ENCODE measurements at places on chromosomes 5 and 9.

DNA sequence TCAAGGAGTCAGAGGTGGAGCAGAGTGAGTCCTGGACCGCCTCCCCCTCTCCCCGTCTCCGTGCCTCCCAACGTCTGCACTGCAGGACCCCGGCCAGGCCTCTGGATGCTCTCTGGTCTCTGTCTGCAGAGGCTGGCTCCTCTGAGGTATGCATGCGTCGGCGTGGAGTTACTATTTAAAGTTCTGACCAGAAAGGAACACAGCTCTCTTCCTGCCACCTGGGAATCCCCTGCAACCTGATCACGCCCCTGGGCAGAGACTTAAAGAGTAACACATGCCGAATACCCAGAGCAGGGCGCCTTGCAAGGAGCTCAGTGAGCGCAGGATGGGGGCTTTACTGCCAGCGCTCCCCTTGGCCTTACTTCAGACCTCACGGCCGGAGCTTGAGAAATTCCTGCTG lies 16.0 kb downstream of the ANXA6 start:
- DNase-seq: peak; percentile 70

GRCh38 chr5:164581889-164582288 lies 1076.5 kb downstream of the MAT2B start:
- DNase-seq: no peak

- no peak for DNase-seq
Observed at GRCh38 chr5:19104948-19105347, 883.1 kb downstream of the CDH18 start.

DNA sequence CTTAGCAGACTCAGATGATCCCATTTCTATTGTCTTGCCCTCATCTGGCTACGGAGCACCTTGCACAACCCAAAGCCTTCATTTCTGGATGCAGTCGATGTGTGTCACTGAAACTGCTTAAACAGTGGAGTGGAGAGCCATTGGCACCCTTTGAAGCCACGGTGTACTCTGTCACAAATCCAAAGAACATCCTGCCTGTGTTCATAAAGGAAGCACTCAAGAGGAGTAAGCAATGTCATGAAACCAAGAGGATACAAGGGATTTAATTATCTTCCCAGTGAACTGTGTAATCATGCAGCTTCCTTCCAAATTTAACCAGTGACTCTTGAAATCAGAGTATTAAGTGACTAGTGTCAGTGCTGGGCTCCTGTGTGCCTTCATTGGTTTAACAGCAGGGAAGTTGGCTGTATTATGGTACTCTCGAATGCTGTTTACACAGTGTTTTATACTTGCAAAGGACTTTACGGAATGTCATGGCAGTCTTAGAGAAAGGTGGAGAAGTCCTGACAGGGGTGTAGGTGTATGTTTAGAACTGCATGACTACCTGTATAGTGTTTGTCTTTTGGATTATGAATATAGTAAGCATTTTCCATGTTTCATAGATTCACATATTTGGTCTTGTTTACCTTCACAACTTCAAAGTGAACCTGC lies 41.9 kb downstream of the CD180 start:
- DNase-seq: no peak

- DNase-seq: no peak
Observed at GRCh38 chr5:98111686-98112085, 661.8 kb upstream of the RGMB start.

GRCh38 chr5:57887851-57888621 lies 405.4 kb upstream of the ACTBL2 start:
- DNase-seq: no peak

DNA sequence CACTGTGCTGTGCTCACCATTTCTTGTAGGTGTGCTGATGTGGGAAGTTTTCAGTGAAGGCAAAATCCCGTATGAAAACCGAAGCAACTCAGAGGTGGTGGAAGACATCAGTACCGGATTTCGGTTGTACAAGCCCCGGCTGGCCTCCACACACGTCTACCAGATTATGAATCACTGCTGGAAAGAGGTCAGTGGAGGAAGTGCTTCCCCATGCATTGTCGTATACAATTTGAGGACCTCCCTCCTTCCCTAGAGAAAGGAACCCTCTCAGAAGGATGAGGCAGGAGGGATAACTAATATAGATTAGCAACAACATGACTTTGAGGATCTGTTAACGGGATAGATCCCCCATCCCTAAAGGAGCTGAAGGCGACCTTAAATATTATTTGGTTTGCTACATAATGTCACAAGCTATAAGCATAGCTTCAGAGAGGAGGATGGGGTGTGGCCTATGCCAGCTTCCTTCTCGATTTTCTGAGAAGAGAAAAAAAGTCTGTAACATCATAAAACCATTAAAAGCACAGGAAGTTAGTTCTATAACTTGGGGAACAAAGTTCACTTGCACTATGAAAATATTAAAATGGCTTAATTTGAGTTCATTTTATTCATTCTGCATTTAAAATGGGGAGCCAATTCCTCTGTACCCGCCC lies 17.0 kb upstream of the CYFIP2 start:
- peak; percentile 75 for DNase-seq

- DNase-seq: no peak
Observed at GRCh38 chr9:89743216-89743572, 138.4 kb downstream of the GADD45G start.

GRCh38 chr5:173069671-173070070 lies 13.5 kb downstream of the CREBRF start:
- DNase-seq: no peak

DNA sequence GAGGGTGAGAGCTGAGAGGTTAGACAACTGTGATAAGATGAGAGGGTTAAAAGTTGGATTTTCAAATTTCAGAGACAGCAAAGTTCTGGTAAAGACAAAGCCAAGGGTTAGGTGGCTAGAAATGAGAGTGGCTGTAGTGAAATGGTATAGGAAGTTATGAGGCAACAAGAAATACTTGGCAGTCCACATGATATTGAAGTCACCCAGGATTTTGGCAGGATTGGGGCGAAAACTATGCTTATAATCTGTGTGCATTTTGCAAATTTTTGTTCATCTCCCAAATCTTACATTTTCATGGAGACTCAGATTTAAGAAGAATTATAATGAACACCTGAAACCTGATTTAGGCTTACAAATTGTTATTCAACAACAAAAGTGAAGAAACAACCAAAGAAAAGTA lies 35.6 kb downstream of the C9 start:
- DNase-seq: no peak

DNA sequence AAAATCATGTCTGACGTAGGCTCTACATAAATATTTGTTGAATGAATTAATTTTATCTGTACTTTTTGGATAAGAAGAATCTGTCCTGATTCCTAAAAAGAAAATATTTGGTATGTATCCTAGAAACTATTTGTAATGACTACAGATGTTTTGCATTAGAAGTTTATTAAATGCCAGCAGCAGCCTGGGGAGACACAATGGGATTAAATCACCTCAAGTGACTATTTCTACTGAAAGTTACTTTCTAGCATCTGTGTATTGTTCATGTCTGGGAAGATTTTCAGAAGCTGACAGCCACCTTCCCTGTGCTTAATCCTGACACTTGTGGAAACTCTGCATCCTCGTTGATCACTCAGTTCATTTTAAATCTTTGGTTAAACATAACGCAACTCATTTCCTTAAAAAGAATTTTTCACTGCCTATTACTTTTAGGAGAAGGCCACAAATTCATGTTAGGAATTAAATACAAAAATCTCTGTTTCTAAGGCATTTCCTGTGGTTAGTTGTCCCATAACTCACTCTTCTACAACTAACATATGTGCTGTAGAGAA lies 209.3 kb upstream of the PPP1R2B start:
- no peak for DNase-seq

DNA sequence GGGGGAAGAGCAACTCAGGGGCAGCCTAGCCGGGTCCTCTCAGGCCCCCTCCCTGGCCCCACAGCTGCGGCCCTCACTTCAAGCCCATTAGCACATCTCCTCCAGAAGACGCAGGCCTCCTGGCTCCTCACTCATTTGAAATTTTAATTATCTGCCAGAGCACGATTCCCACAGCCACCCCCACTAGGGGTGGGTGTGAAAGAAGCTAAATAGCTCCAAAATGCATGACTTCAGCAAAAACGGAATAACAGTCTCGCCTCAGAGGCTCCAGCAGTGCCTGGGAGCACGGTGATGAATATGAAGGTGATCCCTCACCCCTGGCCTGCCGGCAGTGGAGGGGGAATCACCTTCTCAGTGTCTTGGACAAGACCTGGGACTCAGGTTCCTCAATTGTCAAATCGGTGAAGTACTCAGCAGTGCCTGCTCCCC lies 61.1 kb upstream of the HRH2 start:
- no peak for DNase-seq

- no peak for DNase-seq
Observed at GRCh38 chr9:18317896-18318295, 156.1 kb upstream of the ADAMTSL1 start.

DNA sequence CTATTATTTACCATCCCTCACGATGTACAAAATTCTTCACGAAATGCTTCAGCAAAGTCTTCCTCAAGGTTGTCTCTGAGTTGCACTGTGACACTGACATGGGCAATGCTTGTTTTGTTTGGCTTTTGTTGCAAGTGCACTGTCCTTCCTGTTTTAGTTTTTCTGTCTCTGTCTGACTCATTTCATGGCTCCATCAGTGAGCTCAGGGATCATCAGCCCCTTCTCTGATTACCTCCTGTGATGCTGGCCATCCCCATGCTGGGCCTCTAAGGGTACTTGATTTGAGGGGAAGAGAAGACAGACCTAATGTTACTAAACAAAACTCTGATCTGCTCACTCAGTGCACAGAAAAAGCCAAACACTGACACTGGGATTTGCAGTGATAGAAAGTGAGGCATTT lies 37.6 kb upstream of the STX17 start:
- no peak for DNase-seq

DNA sequence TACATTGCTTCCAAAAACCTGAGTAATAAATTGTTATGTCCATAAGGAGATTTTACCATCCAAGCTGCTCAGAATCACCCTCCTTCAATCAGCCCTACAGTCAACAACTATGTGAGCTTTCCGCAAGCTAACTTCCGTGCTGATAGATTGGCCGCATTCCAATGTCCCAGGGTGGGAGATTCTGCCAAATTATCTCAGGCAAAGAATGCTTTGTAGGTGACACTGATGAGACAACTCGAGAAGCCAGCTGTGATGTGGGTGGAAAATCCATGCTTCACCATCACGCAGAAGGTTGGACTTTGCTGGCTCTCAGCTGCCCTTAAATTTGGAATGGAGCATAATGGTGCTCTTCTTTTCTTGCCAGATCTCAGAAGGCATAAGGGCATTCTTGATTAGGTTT lies 44.9 kb upstream of the HCN1 start:
- DNase-seq: no peak

- DNase-seq: no peak
Observed at GRCh38 chr5:156326718-156327259, at the start of gene SGCD. TSS of gene SGCD (plus strand) at chr5:156327164.

DNA sequence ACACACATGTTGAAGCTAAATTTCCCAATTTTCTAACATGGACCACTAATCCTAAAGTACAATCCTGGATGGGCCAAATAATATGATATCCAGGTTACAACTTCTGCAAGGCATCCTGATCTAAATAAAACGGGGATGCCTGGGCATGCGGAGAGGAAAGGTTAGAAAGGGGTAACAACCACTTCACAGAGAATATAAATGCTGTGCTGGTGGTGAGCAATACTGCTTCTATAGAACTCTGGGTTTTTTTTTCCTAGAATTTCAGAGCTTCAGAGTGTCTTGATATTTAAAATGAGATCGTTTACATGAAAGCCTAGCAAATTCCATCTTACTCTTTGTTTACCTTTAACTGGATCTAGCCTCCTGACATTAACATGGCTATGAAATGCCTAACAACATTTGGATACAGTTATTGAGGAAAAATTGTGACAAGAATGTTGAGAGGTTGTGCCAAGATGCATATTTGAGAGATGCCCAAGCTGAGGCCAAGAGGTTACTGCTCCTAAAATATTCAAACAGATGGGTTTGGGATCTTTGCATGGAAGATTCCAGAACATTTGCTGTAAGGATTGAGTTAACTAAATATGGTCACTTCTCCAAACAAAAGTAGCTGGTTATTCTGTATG lies 22.4 kb downstream of the TNFAIP8 start:
- no peak for DNase-seq

GRCh38 chr5:97119007-97119390 lies 23.4 kb downstream of the LIX1 start:
- DNase-seq: no peak

DNA sequence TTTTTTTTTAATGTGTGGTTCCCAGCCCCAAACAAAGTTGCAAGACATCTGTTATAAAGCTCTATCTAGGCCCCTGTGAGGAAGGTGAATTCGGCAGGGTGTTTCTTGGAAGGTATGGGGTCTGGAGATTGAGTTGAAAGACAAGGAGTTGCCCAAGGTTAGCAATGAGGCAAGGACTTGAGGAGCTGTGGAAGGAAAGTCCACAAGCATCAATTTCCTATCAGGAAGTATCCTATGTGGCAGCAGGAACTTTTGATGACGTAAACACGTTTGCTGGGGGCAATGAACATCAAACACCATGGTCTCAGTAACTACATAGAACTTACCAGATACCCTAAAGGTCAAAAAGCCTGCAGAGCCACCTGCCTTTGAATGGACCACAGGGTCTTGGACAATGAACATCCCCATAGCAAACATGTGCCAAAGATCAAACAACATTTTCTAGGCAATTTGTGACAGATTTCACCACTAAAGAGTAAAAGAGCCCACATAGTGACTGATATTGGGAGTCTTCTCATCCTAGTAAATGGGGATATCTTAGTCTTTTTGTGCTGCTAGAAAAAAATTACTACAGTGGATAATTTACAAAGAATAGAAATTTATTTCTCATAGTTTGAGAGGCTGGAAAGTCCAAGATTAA lies 145.1 kb downstream of the GCNT1 start:
- DNase-seq: no peak

DNA sequence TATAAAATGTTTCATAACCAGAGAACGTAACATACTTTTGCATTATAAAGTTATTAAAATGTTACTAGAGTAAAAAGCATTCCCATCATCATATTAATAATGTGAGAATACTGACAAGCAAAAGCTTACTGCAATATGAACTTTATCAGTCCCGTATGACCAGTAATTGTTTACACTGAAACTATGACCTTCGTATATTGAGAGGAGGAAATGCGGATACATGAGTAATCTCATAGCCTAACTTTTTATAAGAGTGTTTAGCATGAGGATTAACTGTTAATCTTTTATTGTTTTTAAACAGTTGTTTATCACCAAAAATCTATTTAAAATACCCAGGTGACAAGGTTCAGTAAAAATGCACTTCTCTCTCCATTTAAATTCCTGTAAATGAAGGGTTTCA lies 272.4 kb downstream of the SLF1 start:
- no peak for DNase-seq

DNA sequence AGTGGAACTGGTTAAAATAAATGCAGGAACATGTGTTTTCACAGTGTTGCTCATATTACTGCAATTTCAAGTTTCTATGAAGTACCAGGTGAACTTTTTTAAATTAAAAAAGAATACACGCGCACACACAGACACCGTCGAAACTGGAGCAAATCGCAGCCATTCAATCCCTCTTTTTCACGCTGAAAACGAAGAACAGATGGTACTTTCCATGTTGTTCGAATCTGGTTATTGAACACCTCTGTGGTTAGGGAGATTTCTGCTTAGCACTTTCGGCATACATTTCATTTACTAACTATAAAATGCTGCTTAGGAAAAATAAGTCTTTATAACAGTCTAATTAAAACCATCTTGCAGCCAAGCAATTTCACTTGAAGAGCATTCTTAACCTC lies 6.8 kb downstream of the ZNF608 start:
- DNase-seq: no peak

GRCh38 chr9:21519855-21520434 lies 37.8 kb upstream of the IFNE start:
- DNase-seq: no peak

- peak; percentile 85 for DNase-seq
Observed at GRCh38 chr9:89549031-89549644, 51.2 kb upstream of the SEMA4D start.
